NK-92 treated with Interleukin-12 subunit alpha and Interleukin-12 subunit beta, amount 100 ng/mL, for 24 hours (cell line): ENCODE measurements at places on chromosomes 3 and 15.

DNA sequence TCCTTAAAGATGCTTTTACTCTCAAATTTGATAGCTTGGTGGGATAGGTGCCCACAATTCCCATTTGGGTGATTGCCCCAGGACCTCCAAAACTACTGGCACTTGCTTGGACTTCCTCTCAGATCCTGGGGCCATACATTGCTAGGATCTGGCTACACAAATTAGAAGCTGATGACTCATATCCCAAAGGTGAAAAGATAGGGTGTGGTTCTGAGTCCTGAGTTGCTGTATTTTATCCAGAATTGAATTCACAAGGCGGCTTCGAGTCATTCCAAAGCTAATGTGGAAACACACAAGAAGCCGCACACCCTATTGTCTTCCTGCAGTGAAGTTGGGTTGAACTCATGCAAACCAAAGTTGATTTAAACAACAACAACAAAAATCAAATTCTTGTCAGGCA lies 53.4 kb downstream of the DUT start:
- DNase-seq, result no peak

- DNase-seq, result no peak
Observed at GRCh38 chr3:154098376-154098775, 22.8 kb upstream of the ARHGEF26 start.

GRCh38 chr15:101357333-101357732 lies 62.3 kb upstream of the SNRPA1 start:
- DNase-seq, result no peak

- no peak for DNase-seq
Observed at GRCh38 chr3:72993391-72993790, 3.2 kb upstream of the PPP4R2 start.

DNA sequence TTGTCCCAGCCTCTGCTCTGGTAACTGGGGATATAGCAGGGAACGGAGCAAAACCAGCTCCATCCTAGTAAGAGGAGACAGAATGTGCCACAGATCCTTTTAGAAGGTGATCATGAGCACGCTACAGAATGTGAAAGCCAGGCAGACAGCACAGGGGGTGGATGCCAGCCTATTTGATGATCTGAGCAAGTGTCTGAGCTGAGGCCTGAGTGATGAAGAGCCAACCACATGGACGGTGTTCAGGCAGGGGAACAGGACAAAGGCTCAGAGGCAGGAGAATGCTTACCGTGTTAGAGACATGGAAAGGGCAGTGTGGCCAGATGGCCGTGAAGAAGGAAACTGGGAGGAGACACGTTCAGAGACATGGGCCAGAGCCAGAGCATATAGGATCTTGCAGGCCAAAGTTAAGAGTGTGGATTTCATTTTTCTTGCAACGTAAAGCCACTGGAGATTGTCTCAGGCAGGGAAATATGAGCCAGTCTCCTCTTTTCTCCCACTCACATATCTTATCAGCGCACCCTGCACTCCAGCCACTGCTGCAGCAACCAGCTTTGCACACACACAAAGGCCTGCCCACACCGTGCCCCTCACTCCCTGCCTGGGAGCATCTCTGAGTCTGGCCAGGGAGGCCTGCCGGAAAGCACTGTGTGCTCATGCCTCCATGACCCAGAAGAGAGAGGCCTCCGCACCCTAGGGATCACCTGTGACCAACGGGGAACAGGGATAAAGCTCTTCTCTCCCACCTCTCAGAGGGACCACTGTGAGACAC lies 20.1 kb downstream of the RAB43 start:
- DNase-seq, result no peak

DNA sequence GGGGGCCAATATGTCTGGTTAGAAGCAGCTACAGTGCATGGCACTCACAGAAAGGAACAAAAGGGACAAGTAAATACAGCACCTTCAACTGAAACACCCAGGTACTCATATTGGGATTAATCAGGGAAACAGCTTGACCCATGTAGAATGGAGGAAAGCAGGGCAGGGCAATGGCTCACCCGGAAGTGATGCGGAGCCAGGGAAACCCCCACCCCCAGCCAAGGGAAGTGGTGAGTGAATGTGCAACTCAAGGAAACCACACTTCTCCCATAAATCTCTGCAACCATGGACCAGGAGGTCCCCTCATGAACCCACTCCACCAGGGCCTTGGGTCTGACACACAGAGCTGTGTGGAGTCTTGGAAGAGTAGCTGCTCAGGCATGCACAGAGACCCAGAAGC lies 117.1 kb downstream of the MTHFS start:
- DNase-seq, result no peak

DNA sequence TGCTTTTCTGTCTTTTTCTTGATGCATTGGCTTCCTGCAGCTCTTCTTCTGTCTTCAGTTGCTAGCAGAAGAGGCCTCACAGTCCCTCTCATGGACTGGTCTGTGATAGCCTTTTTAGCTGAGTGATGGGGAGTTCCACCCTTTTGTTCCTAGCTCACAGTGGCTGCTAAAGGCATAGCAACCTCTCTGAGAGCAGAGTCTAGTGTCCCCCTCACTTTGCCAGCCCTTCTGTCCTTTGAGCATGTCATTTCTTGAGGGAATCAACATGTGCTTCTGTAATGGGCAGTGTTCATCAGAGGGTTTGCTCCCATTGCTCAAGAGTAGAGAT lies 44.4 kb downstream of the GAP43 start:
- no peak for DNase-seq

GRCh38 chr15:85598718-85599398 lies 195.9 kb downstream of the KLHL25 start:
- no peak for DNase-seq

DNA sequence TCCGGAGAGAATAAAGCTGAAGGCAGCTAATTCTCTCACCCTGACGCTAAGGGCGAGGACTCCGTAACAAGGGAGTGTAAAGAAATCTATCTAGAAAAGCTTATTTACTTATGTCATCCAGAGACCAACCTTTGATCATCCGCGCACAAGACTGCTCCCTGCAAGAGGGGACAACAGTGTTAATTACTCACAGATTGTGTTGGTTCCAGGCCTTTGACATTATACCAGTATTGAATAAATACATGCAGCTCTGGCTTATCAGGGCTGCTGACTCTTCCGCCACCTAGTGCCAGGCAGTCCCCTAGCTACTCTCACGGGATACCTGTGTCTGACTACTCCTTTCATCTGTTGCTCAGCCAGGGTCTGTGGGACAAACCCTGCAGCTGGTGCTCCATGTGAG lies 211.7 kb downstream of the DTWD1 start:
- DNase-seq, result no peak

GRCh38 chr15:70597945-70598344 lies 165.4 kb downstream of the UACA start:
- DNase-seq, result no peak

- no peak for DNase-seq
Observed at GRCh38 chr3:158152186-158152585, 42.3 kb downstream of the RSRC1 start.

DNA sequence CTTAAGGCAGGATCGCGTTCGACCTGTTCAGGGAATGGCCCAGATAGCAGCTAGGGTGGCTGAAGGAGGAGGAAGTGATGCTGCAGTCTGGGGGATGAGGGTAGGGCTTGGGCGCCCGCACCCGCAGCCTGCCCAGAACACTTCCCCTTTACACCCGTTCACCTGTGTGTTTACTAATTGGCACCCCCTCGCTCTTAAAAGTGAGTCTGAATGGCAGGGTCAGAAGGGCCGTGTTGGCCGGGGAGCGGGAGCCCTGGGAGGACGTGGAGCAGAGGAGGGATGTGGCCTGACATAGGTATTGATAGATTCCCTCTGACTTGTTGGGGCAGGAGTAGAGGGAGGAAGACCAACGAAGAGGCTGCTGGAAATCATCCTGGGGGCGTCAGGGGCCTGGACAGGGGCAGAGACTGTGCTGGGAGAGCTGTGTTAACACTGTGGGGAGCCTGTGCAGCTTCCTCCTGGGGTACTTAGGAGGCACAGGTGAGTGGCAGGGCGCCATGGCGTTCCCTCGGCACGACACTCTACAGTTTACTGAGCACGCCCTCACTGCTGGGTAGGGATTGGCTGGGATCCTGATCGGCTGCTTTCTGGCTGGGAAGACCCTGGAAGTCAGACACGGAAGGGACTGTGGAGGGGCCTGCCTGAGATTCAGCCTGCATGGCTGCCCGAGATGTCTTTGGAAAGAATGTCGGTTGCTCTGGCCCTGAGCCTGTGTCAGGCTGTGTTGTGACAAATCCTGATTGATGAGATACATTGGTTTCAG lies 51.7 kb downstream of the SLC6A6 start:
- no peak for DNase-seq

- no peak for DNase-seq
Observed at GRCh38 chr3:62496503-62496902, 123.2 kb upstream of the FEZF2 start.

DNA sequence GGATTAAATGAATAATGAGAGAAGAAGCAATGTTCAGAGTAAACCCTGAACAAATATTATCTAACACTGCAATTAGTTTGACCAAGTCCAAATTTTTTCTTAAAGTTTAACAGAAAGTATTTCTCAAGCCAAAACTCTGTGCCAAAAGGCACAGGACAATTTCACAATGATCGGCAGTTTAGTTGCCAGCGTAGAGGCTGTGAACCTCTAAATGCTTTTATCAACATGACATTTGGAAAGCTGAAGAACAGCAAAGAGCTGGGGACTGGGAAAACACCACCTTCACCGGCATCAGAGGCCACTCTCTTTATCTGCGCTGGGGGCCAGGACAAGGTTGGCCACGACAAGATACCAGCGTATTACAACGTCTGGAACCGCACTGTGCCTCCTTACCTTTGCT lies 125.6 kb downstream of the ADAMTS17 start:
- no peak for DNase-seq

GRCh38 chr3:126100634-126101301 lies 16.8 kb upstream of the SLC41A3 start:
- no peak for DNase-seq

DNA sequence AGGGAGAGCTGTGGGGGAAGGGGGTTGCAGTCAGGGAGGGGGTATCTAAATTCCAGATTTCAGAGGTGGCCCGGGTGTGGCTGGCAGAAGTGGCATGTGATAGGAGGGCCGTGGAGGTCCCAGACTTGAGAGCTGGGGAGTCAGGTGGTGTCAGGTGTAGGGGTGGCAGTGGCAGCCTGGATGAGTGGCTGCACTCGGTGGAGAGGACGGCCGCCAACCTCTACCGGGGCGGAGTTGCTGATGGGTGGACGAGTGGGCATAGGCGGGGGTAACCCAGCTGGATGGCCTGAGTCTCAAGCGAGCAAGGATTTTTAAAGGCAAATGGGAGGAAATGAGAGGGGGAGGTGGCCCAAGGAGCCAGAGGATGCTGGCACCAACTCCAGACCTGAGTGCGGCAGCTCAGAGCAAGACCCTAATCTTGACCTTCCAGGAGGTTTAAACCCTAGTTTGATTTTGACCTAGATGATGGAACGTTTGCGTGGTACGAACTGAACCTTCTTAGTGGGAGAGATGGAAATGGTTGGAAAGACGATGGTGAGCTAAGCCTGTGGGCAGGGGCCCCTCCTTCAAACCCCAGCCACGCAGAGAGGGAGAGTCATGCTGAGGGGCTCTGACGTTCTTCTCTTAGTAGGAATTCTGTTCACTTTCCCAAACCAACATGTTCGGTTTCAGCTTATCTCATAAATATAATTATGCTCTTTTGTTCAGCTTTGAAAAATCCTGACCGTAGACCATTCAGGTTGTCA lies 8.0 kb downstream of the TRAK1 start:
- no peak for DNase-seq

GRCh38 chr3:142947352-142947751 lies 16.1 kb downstream of the PAQR9 start:
- DNase-seq, result no peak

DNA sequence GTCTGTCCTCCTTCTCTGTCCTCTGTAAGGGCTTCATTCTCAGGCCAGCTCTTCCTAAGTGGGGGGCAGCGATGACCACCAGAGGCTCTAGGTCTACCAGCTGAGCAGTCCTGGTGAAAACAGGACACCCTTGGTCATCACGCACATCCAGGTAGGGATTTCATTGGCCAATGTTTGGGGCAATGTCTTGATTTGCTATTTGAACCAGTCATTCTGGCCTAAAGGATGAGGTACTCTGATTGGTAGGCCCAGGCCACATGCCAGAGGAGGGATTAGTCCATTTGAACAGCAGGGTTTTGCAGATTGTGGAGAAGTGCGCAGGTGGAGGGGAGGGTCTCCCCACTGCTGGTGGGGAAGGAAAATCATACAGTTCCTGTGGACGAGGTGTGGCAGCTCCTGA lies 57.3 kb downstream of the PLXNA1 start:
- no peak for DNase-seq

GRCh38 chr3:78985981-78986380 lies 781.8 kb downstream of the ROBO1 start:
- DNase-seq, result no peak

GRCh38 chr3:138673641-138674530 lies 65.3 kb downstream of the FAIM start:
- no peak for DNase-seq

- no peak for DNase-seq
Observed at GRCh38 chr15:32643907-32644445, 2.5 kb downstream of the SCG5 start.
